ENCODE measurements at places on chromosomes 13 and 19.
A peak's percentile ranks its signal among the peaks of the same experiment; 100 is the strongest.

DNA sequence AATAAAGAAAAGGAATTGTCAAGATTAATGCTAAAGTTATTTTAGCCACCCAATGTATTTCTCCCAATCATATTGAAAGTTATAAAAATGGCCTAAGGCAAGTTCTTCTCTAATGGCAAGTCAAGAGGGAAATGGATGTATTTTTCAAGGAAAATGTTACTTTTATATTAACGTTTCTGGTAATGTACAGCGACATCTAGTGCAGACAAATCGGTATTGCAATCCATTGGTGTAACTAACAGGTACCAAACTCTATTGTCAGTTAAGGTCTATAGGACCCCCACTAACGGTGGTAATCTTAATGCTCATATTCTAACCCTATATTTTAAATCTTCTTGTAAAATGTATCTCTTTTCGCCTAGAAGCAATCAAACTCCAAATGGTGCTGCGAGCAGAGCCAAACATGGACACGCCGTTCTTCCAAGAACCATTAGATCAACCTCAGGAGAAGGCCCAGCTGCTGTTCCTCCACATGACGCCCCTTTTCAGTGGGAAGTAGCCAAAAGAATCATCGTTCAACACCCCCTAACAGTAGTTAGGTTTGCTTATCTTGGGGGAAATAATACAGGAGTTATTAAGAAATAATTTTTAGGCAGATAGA lies 98.5 kb upstream of the PABPC3 start:
- H3K36me3 ChIP-seq, result no peaks in the 10 kb centered on the region
- no peak overlapping the region for H3K4me3 ChIP-seq
- no peak overlapping the region for H3K27ac ChIP-seq
- no peaks in the 10 kb centered on the region for H3K4me1 ChIP-seq
- DNase-seq, result no peak

DNA sequence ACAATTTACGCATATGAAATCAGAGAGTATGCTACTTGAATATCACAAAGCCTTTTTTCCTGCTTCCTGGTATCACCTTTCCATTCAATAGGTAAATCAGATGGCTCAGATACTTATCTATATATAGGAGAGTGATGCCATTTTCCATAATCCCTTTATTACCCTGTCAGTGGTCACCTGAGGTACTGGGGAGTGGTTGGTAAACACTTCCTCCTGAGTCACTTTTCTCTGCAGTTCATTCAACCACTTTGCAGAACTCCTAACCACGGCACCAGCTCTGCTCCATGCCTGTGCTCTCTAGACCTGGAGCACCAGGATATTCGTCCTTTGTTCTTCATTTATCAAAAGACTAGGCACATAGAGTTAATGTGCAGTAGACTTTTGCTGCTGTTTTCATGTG lies 748.5 kb upstream of the KLHL1 start:
- H3K27me3 ChIP-seq, result no peaks in the 10 kb centered on the region
- H3K4me3 ChIP-seq, result no peak overlapping the region
- H3K27ac ChIP-seq, result no peak overlapping the region
- DNase-seq, result no peak
- H3K36me3 ChIP-seq, result no peaks in the 10 kb centered on the region

DNA sequence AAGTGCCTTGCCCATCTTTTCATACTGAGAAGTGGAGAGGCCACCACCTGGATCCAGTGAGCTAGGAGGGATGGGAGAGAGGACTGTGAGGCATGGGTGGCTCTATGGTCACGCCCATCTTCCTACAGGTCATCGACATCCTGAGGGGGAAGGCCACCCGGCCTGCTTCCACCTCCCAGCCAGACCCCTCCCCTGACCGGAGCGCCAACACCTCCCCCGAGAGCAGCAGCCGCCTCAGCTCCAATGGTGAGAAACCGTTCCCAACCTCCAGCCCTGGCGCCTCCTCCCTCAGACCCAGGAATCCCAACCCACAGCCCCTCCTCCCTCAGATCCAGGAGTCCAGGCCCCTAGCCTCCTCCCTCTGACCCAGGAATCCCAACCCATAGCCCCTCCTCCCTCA lies 10.1 kb downstream of the BCL3 start:
- peaks cover 54% of the 10 kb centered on the region for H3K36me3 ChIP-seq
- H3K4me3 ChIP-seq, result peak overlapping the region; percentile 64
- no peaks in the 10 kb centered on the region for H3K27me3 ChIP-seq
- peaks cover 37% of the 10 kb centered on the region for H3K4me1 ChIP-seq
- no peak for DNase-seq

DNA sequence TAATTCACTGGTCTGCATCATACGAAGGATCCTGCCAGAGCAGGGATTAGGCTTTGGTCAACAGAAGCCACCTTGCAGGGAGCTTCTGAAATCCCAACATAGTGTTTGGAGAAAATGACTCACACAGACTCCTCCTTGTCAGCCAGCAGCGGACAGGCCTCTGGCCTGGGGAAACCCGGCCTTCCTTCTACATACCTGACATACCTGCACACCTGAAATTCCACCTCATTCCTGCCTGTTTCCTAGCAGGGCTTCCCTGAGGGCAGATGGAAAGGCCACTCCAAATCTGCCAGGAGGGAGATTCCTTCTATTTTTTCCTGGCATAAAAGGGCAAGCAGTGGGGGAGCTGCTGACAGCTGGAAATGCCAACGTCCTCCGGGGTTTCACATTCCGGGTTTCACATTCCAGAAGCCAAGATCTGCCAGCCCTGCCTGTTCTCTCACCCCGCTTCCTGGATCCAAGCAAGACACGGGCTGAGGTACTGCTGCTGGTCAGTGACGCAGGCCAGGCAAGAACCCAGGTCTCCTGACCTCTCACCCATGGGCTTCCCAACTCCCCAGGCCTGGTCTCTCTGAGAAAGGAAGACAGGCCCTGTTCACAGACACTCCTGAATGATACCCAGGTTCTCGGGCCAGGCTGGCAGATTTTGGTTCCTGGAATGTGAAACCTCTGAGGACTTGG lies 18.2 kb upstream of the IGFL1 start:
- H3K4me3 ChIP-seq, result no peak overlapping the region
- H3K36me3 ChIP-seq, result no peaks in the 10 kb centered on the region
- no peaks in the 10 kb centered on the region for H3K27me3 ChIP-seq
- H3K4me1 ChIP-seq, result peaks cover 15% of the 10 kb centered on the region
- peak overlapping the region; percentile 9 for H3K27ac ChIP-seq

- no peak overlapping the region for H3K4me3 ChIP-seq
- no peaks in the 10 kb centered on the region for H3K27me3 ChIP-seq
- no peak overlapping the region for H3K27ac ChIP-seq
- no peaks in the 10 kb centered on the region for H3K4me1 ChIP-seq
- DNase-seq, result no peak
- no peaks in the 10 kb centered on the region for H3K36me3 ChIP-seq
Measured at GRCh38 chr13:27177852-27178251, 6.2 kb upstream of the USP12 start.

GRCh38 chr13:35469806-35470525 lies 6.5 kb downstream of the MAB21L1 start:
- H3K27ac ChIP-seq, result peak overlapping the region; percentile 80
- H3K4me1 ChIP-seq, result no peaks in the 10 kb centered on the region
- DNase-seq, result no peak
- peak overlapping the region; percentile 70 for H3K4me3 ChIP-seq
- H3K27me3 ChIP-seq, result no peaks in the 10 kb centered on the region

- H3K27me3 ChIP-seq, result no peaks in the 10 kb centered on the region
- DNase-seq, result no peak
- H3K4me1 ChIP-seq, result no peaks in the 10 kb centered on the region
- H3K4me3 ChIP-seq, result no peak overlapping the region
- no peak overlapping the region for H3K27ac ChIP-seq
Measured at GRCh38 chr13:32881074-32881776, 135.0 kb upstream of the KL start.

DNA sequence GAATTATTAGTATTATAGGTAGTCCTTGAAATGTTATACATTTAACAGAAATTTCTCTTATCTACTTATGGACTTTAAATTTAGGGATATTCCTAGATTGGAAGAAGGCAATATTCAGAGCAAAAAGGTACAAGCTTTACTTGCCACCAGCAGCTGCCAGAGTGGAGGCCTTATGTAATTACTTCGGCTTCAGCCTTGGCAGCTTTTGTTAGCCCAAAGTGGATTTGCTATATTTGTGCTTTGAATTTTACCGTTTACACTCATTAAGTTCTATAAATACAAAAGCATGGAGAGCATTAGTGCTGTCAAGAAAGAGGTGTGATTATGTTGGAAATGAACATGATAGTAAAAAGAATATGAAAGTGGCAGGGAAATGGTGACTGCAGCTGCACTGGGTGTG lies 319.9 kb downstream of the ATP8A2 start:
- peak overlapping the region; percentile 68 for H3K27ac ChIP-seq
- H3K36me3 ChIP-seq, result no peaks in the 10 kb centered on the region
- H3K4me3 ChIP-seq, result peak overlapping the region; percentile 1
- H3K4me1 ChIP-seq, result peaks cover 49% of the 10 kb centered on the region
- H3K27me3 ChIP-seq, result no peaks in the 10 kb centered on the region

GRCh38 chr19:37719927-37720265 lies 335 bp upstream of the ZNF607 start:
- H3K4me1 ChIP-seq, result peaks cover 12% of the 10 kb centered on the region
- no peaks in the 10 kb centered on the region for H3K27me3 ChIP-seq
- H3K27ac ChIP-seq, result peak overlapping the region; percentile 57
- no peak for DNase-seq
- peak overlapping the region; percentile 96 for H3K4me3 ChIP-seq
- peaks cover 7% of the 10 kb centered on the region for H3K36me3 ChIP-seq

Measured in psoas muscle (tissue), 8 donors.